ENCODE measurements at places on chromosomes 2 and 18. TPM values are rescaled to one million over a fixed set of nuclear protein-coding genes. Genes with fewer than 3 reads are reported as not detected.

Gene PLEKHA3
- 5.7 TPM for total RNA-seq

Gene TLX2
- not detected for total RNA-seq

Gene OXER1
- total RNA-seq: not detected

Gene CRYGD
- not detected for total RNA-seq

Gene LYPD1
- total RNA-seq: 24.4 TPM

Gene CPS1
- 1.5 TPM for total RNA-seq

Gene ALK
- total RNA-seq: not detected

Gene SPHKAP
- total RNA-seq: not detected

Gene REEP1
- 0.40 TPM for total RNA-seq

Measured in mammary microvascular endothelial cell (primary cell).